ENCODE measurements at places on chromosomes 1 and 21.

DNA sequence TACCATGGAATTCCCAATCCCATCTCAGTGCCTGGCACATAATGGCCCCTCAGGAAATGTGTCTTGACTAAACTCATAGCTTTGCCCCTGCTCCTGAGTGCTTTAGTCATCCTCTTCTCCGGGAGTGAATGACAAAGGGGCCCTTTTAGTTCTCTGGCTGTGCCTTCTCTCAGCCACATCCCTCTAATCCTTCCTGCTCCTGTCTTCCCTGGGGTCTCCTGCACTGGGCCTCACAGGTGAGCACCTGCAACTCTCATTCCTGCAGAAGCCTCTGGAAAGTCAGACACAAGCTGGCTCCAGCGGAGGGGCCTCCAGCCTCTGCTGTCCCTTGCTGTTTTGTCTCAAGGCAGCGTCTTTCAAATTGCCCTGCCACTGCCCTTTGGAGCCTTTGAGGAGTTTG lies 14.0 kb upstream of the ETV3L start:
- DNase-seq = no peak

DNA sequence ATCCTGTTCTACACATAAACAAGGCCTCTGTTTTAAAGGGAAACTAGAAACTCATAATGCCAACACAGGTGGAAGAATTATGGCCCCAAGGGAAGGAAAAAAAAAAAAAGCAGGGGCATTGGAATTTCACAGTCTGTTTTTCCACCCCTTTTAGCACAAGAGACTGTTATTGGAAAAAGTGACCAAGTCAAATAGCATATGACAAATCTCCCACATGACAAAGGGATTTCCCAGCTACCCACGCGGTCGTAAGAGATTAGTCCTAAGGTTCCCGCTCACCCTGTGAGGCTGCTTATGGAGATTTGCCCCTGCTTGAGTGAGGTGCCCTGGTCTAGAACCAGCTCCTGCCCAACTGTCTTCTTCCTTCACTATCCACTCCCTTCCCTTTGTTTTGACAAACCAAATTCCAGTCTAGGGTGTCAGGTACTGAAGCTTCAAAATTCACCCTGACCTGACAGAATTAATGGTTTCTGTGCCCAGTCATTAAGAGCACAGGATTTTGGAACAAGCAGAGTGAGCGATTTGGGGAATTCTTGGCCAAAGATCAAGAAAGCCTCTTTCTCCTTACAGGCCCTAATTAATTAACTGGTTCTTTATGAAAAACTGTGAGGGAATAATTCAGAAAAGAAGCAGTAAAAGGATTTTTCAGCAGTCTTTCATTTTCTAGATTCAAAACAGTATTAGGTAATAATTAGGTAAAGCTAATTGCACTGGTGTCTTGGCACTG lies 107.3 kb downstream of the NMNAT2 start:
- DNase-seq = no peak

- DNase-seq = no peak
Measured at GRCh38 chr21:46008893-46009621, 27.5 kb downstream of the COL6A1 start.

GRCh38 chr1:94001397-94002045 lies 92.3 kb upstream of the GCLM start:
- DNase-seq = no peak

GRCh38 chr21:36325373-36326010 lies 5.5 kb downstream of the MORC3 start:
- peak; percentile 80 for DNase-seq

DNA sequence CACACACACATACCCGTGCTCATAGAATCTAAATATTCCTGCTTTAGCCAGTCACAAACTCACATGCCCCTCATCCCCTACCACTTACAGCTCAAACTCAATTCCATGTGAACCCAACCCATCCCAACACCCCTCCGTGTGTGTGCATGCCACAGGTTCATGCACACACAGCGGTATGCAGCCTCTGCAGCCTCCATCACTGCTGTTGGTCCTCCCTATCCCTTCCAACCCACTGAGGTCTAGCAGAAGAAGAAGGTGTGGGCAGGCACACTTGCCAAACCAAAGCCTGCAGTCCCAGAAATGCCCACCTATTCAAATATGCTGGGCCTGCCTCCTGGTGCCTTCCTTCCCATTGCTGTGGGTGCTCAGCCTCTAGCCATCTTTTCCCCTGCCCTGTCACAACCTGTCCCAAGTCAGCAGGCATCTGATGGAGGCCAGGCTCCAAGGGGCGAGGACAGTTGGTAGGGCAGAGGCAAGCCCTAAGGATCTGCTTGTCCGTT lies 26.2 kb downstream of the SLC2A1 start:
- no peak for DNase-seq

DNA sequence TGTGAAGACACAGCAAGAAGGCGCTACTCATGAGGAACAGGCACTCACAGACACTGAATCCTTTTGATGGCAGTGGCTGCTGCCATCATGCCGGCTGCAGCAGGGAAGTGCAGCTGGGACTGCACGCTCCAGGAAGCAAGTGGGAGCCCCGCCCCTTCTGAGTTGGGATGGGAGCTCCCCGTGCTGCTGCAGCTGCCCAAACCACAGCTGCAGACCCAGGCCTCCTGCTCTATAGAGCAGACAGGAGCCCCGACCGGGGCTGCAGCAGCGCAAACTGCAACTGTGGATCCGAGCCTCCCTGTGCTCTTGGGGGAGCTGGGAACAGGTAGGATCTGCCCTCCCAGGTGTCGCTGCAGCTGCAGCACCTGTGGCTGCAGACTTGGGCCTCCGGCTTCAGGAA lies 65.2 kb upstream of the MARK1 start:
- DNase-seq = no peak

DNA sequence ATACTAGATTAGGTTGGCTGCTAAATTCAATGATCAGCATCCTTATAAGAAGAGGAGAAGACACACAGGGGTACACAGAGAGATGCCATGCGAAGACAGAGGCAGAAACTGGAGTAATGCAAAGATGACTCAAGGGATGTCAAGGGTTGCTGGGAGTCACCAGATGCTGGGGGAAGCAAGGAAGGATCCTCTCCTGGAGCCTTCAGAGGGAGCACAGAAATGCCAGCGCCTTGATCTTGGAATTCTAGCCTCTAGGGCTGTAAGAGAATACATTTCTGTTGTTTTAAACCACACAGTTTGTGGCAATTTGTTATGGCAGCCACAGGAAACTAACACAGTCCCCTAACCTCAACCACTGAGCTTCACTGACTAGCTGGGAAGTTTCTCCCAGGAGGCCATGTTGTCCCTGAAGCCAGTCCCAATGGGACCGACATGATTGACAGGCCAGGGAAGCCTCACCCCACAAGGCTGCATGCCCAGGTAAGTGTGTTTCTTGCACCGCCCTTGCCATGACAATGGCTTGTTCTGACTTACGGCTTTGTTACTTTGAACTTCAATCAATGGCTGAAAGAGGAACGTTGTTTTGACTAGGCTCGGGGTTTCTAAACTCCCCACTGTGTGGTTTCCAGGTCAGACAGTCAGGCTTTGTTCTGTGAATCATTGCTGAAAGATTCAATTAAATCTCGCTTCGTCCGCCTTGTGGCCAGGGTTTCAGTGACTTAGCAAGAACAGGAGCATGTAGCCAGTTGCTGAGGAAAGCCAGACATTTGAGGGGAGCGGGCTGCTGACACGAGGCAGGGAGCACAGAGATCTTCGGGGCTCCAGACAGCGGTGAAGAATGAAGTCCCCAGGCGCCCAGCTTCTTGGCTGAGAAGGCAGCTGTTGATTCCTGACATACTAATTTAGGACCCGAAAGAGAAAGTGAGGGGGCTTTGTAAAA lies 62.3 kb downstream of the RUNX1 start:
- peak; percentile 37 for DNase-seq

GRCh38 chr1:87684713-87685205 lies 356.1 kb downstream of the LMO4 start:
- no peak for DNase-seq

- DNase-seq = no peak
Measured at GRCh38 chr1:12147201-12147701, 19.5 kb upstream of the TNFRSF1B start.

- DNase-seq = no peak
Measured at GRCh38 chr1:202564958-202565495, 145.2 kb downstream of the SYT2 start.

GRCh38 chr1:158112994-158113758 lies 67.5 kb upstream of the CD1D start:
- no peak for DNase-seq

DNA sequence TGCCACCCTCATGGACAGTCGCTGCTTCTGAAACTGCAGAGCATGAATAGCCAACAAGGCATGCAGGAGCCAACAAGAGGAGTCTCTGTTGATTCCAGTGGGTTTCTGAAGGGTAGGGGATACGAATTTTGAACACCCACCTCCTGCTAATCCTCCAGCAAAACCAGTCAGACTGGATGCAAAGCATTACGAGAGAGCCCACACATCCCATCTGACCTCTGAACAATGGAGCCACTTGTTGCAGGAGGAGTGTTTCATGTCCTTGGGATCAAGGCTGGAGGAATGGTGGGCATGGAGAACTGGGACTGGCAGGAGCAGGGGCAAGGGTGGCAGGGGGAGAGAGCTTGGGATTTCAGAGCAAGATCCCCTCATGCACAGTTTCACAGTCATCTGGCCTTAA lies 1.6 kb downstream of the VTCN1 start:
- no peak for DNase-seq

GRCh38 chr1:221174330-221174993 lies 295.2 kb downstream of the HLX start:
- no peak for DNase-seq

GRCh38 chr21:35441868-35442582 lies 392.9 kb upstream of the RUNX1 start:
- DNase-seq = no peak

- no peak for DNase-seq
Measured at GRCh38 chr1:233299450-233299849, 3.9 kb upstream of the PCNX2 start.

DNA sequence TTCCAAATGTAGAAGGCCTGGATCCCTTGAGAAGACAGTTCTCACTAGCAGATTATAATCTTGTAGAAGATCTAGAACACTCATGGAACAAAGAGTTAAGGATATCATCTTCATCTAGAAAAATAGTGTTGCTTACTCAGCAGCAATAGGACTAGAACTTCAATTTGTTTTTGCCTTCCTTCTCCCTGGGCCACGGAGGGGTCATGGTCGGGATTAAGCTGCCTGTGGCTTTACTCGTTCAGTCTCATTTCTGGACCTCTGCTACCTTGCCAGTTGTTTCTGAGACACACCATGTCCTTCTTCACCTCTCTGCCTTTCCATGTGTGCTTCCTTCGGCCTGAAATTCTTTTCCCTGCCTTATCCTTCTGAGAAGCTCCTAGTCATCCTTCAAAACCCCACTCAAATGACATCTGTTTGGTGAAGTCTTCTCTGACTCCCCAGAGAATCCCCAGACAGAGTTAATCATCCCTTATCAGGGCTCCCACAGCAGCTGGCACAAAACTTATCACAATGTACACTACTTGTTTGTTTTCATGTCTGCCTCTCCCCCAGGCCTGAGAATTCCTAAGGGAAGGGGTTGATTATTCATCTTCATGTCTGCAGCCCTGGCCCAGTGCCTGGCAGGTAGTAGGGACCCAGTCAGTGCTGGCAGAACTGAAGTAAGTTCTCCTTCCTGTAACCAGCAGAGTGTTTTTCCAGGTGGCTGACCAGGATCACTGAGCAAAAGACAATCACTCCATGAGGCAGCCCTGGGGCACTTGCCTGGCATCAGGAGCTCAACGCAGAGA lies 15.5 kb upstream of the SNX27 start:
- no peak for DNase-seq

DNA sequence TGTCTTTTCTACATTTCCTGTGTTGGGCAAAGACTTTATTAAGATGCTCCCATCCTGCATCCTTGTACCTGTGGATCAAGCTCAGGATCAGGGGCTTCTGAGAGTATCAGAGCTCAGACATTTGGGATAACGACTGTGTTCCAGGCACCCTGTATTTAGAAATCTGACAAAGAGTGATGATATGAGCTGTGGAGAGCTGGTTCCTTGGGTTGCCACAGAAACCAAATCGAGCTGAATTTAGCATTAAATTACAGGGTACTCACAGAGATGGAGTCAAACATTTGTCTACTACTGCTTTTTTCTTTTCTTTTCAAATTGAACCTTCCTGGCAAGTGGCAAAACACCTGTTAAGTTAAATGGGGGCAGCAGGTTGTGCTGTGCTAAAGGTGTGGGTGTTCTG lies 110.6 kb downstream of the XCL2 start:
- DNase-seq = no peak

DNA sequence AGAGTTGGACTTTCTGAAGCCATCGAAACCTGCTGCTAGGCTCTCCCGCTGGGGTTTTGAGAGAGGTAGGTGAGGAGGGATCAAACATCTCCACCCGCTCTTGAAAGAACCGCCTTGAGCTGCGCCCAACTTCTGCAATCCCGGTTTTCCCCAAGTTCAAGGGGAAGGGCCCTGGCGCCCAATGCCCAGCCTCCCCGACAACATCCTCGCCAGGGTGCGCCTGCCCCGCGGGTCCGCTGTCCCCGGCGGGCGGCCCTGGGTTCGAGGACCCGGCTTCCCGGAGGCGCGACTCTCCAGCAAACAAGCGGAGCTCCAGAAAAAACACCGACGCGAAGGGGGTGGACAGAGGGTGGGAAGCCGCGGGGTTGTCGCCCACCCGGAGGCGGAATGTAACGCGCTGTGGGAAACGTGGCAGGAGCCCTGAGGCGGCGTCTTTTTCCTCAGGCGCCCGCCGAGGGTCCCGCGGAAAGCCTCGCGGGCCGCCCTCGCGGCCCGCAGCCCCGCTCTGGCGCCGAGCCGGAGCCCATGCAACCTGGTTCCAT lies 607 bp downstream of the BTG3 start:
- DNase-seq = peak; percentile 64

- DNase-seq = peak; percentile 72
Measured at GRCh38 chr21:35738347-35738961, 321.9 kb downstream of the SETD4 start.

- DNase-seq = no peak
Measured at GRCh38 chr1:39842836-39843235, 40.5 kb downstream of the TRIT1 start.

DNA sequence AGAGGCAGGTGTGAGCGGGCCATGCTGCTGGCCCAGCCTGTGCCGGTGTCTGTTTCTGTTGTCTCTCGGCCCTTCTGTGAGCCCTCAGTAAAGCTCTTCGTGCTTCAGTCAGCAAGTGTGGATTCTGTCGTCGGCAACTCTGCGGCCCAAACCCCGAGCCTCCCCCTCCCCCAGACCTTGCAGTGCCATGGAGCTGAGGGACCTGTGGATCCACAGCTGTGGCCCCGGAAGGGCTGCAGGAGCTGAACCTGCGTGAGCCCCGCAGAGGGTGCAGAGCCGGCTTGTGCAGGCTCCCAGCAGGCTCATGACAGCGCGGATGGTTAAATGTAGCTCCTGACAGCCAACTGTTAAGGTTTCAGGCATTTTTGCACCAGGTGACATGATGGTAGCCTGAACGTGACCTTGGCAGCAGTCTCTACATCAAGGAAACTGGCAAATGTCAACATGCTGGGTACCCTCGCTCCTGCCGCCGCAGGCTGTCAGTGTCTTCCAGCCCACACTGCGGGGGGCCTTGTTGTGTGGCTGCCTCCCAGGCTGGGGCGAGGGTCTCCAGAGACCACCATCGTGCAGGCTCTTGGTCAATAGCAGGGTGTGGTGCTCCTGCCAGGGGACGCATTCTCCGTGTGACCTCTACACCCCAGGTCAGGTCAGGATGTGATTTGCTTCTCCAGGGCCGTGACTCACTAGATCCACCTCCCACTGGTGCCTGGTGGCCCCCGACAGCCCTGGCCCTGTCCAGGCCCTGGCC lies 7.0 kb downstream of the LRRC3 start:
- DNase-seq = no peak

- DNase-seq = no peak
Measured at GRCh38 chr21:15443740-15444117, 286.1 kb upstream of the USP25 start.

All from foreskin keratinocyte (primary cell).